ENCODE measurements at places on chromosomes 3 and 15.

GRCh38 chr3:17013050-17013449, 128.3 kb downstream of the PLCL2 start:
- DNase-seq = no peak

DNA sequence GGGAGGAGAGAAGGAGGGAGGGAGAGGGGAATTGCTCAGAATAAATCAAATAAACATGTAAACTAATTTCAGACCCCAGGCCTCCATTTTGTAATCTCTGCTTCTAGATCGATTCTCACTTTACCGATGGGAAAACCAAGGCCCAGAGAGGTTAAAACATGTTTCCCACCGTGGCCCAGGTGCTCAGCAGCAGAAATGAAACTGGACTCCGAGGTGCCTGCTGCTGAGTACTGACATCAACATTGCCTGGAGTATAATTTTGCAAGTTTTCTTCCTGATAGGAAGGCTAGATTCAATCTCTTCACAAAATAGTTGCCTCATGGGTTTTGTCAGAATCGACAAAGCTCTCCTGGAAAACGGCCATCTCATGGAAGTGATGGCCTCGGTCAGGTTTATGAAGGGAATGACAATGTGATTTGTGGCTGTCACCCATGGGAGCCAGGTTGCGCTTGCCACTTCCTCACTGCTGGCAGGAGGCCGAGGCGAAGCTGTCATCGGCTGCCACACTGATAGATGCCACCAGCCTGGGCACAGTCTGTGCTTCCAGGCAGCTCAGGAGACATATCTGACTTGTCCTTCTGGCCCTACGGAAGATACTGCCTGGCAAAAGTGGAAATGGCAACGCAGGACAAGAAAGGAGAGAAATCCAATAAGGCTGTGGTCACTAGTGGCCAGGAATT, 133.1 kb upstream of the LRRN1 start:
- DNase-seq = no peak

DNA sequence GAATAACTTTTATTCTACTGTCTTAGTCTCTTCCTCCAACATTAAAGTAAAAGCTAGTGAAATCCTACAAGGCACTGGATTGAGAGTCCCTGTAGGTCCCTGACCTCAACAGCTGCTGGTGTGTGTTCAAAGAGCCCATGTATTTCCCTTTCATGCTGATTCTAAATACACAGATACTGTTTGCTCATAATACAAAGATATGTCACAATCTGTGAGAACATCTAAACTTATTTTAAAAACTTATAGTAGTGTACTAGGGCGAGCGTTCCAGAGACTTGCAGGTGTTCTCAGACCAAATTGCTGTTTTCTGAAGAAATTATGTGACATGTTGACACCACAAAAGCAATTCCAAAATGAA, 145.9 kb upstream of the LIPC start:
- no peak for DNase-seq

GRCh38 chr3:72821161-72821781, 27.0 kb downstream of the SHQ1 start:
- no peak for DNase-seq

DNA sequence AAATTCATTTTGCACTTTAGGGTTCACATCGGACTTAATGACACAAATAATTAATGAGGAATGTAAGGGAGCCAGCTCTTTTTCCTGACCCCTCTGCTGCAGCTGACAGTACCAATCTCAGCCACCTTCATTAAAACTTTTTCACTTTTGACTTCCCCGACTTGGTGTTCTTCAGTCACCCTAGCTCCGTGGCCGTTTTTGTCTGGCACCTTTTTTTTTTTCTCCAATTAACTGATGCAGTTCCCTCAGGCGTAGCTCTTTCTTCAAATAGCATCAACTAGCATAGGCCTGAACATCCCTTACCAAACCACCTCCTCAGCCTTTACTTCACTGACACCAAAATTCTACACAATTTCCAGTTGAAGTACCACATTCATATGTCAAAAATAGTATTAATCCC, 350.8 kb downstream of the GRM7 start:
- DNase-seq = no peak

DNA sequence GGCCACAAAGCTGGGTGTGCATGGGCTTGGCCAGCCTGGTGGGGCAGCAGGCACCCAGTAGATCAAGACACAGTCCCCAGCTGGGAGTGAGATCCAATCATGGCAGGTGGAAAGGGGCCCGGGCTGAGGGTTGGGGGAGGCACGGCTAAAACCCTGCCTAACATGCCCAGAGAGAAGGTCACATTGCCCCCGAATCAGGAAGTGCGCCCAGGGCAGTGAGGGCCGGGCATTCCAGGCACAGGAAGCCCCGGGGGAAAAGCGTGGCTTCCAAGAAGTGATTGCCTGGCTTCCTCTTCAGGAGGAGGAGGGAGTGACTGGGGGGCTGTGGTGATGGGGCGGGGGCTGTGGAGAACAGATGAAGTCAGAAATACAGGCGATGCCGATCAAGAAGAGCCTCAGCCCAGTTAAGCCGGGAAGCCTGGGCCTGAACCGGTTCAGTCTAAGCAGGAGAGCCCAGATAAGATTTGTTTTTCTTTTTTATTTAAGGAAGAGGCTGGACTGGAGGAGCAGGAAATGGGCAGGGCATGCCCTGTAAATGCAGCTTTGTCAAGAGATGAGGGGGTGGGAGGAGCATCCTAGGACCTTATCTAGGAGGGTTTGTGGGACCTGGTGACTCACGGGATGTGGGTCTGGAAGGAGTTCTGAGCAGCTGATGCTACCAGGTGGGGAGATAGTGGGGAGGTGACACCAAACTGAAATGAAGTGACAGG, 83.9 kb downstream of the CHSY1 start:
- DNase-seq = no peak
